ENCODE measurements at places on chromosomes 11 and 22.

DNA sequence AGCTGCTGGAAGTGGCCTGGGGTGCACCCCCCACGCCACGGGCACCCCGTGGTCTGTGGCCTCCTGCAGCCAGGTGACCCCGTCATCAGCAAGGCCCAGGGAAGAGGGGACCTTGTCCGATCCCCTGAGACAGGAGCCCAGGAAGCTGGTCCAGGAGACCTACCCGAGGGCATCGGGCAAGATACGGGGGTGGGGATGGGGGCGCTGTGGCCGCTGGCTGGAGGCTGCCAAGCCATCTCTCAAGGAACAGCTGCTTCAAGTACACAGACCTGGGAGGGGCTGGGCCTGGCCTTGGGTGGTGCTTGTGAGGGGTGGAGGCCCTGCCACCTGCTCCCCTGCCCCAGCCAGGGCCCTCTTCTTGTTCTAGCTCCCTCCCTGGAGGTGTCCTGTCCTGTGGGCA is 1272.1 kb downstream of the BRD1 start:
- DNase-seq, result no peak

GRCh38 chr11:108589136-108589535 is 4.4 kb downstream of the EXPH5 start:
- DNase-seq, result no peak

GRCh38 chr11:109963101-109963500 is 130.1 kb upstream of the ZC3H12C start:
- no peak for DNase-seq

GRCh38 chr11:72825661-72826060 is 11.4 kb downstream of the ATG16L2 start:
- DNase-seq, result no peak

DNA sequence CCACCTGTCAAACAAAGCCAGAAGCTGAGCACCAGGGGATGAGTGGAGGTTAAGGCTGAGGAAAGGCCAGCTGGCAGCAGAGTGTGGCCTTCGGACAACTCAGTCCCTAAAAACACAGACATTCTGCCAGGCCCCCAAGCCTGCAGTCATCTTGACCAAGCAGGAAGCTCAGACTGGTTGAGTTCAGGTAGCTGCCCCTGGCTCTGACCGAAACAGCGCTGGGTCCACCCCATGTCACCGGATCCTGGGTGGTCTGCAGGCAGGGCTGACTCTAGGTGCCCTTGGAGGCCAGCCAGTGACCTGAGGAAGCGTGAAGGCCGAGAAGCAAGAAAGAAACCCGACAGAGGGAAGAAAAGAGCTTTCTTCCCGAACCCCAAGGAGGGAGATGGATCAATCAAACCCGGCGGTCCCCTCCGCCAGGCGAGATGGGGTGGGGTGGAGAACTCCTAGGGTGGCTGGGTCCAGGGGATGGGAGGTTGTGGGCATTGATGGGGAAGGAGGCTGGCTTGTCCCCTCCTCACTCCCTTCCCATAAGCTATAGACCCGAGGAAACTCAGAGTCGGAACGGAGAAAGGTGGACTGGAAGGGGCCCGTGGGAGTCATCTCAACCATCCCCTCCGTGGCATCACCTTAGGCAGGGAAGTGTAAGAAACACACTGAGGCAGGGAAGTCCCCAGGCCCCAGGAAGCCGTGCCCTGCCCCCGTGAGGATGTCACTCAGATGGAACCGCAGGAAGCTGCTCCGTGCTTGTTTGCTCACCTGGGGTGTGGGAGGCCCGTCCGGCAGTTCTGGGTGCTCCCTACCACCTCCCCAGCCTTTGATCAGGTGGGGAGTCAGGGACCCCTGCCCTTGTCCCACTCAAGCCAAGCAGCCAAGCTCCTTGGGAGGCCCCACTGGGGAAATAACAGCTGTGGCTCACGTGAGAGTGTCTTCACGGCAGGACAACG is 11.7 kb downstream of the CXCR5 start:
- peak; percentile 73 for DNase-seq

All from GM12891 (cell line).